ENCODE measurements at places on chromosomes 3 and 15.

GRCh38 chr3:171753665-171754408 lies 56.4 kb downstream of the PLD1 start:
- no peak for DNase-seq

DNA sequence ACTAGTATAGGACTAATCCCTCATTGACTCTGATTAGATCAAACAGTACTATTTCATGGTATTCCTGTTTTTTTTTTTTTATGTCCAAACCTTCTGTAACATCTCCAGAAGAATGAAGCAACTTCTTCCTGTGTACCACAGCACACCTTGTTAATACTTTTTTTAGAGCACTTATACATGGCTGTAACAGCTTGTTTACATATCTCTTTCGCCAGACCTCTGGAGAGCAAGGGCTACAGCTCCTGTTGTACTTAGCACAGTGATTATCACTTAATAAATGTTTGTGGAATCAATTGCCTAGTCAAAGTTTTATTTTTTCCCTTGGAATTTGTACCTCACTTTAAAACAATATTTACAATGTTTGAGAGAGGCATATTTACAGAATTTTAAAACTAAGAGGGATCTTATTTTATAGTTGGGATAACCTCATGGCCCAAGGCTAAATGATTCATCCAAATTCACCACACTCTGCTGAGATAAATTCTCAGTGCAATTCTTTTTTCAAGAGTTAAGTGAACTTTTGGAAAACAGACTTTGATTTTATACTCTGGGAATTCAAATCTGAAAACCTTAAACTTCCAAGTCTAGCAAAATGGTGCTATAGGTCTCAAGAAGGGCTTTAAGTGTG lies 9.2 kb upstream of the GATM start:
- DNase-seq: no peak

GRCh38 chr15:87557881-87558280 lies 698.7 kb downstream of the NTRK3 start:
- DNase-seq: no peak

- no peak for DNase-seq
Measured at GRCh38 chr15:52463638-52464037, 65.0 kb downstream of the MYO5A start.

GRCh38 chr15:90001062-90001682 lies at the start of gene ZNF710:
TSS of gene ZNF710 (plus strand) at chr15:90001324. CDS start at chr15:90067138, 65,814 bp downstream.
- peak; percentile 24 for DNase-seq

DNA sequence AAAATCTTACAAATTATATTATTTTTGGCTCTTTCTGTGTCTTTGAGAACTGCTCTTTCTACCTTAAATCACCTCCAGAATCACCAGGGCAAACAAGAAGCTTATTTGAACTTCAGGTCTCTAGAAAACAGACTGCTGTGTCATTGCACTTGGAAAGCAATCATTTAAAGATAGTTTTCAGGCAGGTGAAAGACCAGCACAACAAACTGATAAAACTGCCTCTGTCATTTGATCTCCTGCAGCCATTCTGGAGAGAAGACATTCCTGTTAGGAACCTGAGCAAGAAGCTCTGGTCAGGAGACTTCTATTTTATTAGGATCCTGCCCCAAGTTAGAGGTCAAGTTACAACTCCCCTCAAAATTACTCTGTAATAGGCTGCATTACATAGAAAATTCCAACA lies 50.7 kb upstream of the AP4E1 start:
- no peak for DNase-seq

DNA sequence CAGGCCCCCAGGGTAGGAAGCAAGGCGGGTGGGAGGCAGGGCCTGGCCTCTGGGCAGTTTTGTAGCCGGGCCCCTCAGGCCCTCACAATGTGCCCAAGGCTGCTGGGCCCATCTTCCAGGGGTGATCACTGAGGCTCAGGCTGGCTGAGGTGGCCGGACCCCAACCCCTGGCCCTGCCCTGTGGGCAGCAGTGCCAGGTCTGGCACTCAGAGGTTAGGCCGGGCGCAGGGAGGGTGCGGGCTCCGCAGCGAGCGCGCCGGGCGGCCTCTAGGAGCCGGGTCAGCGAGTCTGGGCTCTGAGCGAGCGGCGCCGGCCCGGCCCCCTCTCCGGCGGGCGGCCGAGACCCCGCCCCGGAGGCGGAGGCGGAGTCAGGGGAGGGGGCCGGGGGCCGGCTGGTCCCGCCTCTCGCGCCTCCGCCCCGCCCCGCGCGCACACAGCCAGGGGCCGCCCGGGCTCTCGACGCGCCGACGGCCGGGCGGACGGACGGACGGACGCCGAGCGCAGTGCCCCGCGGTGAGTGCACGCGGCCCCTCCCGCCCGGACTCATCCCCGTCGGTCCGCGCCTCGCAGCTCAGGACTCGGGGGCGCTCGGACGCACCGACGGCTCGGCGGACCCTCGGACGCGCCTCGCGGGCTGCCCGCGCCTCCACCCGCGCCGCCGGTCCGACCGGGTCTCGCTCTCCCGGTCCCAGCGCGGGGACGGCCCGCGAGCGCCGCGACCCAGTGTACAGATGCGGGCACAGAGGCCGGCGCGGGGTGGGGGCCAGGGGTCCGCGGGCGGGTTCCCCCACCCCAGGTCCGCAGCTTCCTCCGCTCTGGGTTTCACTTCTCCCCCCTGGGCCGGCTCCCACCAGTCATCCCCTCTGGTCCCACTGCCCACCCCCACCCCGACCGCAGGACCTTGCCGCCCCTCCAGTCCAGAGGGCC lies at the start of gene FBLN2:
Gene FBLN2, plus strand, starts transcription at position 430 of the 927 bp plus-strand sequence. CDS start 21,231 bp downstream, outside the sequence.
- DNase-seq: peak; percentile 50

DNA sequence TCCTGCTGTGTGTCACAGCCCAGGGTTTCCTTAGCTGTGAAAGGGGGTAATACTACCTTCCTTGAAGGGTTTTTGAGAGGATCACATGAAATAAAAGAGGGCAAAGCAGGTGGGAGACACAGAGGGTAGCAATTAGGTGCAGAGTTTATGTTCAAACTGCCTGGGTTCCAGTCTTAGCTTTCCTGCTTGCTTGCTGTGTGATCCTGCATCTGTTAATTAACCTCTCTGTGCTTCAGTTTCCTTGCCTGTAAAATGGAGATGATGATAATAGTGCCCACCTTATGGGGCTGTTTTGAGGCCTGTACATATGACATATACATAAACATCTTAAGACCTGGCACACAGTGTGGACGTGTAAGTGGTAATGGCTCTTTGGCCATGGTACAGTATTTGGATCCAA lies 35.0 kb downstream of the SPSB4 start:
- DNase-seq: no peak
